Stimulated activated CD8-positive, alpha-beta memory T cell treated with anti-CD3 and anti-CD28 coated beads, Interleukin-4, amount 100 ng/mL, for 1 hour (primary cell): ENCODE measurements at places on chromosomes 2 and 18.

DNA sequence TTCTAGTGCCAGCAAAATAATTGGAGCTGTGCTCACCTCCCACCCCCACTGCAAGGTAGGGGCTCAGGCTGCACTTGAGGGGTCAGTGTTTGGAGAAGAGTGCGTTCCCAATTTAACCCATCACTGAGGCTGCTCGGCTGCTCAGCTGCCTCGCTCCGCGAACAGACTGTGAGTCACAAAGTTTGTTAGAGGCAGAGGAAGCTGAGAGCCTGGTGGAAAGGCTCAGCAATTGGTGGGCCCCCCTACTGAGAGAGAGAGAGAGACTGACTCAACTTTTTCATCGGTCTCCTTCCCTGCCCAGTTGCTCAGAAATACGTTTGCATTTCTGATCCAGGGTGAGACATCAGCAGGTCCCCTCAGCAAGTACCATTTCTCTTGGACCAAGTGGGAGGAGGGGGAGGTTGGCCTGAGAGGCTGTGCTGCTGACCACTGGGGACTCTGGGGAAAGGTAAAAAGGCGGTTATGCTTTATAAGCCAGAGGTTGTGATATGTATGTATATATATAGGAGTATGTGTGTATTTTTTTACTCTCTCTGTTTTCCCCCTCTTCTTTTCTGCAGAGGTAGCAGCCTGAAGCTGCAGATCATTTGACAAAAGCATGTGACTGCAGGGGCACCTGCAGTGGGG is 1.5 kb downstream of the EFR3B start:
- DNase-seq: no peak

- DNase-seq: no peak
Measured at GRCh38 chr2:118319271-118319684, 231.0 kb downstream of the INSIG2 start.

- DNase-seq: no peak
Measured at GRCh38 chr2:176206682-176207081, 18.2 kb downstream of the HOXD1 start.

- DNase-seq: no peak
Measured at GRCh38 chr2:101762451-101763171, 65.1 kb downstream of the MAP4K4 start.

DNA sequence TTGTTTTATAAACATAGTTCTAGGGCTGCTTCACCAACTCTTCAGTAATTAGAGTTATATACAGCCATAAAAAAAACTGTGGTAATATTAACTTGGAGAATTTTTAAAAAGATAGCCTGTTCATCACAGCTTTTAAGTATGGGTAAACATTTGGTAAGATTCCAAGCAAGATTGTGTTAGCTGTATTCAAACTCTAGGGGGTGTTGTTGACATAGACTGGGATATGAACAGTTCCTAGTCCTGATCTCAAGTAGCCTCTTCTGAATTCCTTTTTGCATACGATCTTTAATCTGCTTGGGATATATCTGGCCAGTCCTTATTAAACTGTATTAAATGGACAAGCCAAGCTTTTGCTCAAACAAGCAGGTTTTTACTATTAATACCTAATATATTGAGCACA is 13.4 kb downstream of the NOP58 start:
- DNase-seq: no peak

DNA sequence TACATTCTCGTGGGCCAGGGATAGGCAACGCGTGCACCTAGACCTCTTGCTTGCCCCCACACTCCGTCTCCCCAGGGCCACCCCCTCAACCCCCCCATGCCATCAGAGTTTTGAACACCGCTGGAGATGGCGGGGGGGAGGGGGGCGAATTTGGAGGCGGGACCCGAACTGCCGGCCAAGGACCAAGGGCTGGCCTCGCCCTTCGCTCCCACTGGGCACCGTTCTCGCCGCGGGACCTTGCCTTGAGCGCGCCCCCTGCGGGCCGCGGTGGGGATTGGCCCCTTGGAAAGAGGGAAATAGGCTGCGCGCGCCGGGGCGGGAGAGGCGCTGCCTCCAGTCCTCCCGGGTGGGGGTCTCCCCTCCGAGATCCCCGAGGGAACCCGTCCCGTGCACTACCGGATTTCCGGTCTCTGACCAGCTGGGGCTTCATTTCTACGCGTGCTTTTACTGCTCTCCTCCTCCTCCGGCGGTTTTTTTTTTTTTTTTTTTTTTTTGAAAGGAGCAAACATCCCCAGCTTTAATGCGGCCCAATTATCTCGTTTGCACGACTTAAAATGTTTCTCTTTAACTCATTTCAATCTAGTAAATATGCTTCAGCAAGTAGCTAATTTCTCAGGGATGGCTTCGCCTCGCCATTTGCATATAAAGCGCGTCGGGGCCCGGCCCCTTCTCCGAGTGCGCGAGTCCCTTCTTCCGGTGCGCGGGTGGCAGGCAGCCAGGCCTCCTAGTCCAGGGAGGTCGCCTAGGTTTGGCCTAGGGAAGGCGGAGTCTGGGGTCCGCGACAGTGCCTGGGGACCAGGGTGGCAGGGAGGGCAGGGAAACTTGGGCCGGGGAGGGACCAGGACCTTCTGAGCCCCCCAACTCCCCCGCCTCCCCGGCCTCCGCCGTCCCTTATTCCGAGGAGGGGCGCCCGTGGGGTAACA is 10.0 kb upstream of the GBX2 start:
- no peak for DNase-seq

DNA sequence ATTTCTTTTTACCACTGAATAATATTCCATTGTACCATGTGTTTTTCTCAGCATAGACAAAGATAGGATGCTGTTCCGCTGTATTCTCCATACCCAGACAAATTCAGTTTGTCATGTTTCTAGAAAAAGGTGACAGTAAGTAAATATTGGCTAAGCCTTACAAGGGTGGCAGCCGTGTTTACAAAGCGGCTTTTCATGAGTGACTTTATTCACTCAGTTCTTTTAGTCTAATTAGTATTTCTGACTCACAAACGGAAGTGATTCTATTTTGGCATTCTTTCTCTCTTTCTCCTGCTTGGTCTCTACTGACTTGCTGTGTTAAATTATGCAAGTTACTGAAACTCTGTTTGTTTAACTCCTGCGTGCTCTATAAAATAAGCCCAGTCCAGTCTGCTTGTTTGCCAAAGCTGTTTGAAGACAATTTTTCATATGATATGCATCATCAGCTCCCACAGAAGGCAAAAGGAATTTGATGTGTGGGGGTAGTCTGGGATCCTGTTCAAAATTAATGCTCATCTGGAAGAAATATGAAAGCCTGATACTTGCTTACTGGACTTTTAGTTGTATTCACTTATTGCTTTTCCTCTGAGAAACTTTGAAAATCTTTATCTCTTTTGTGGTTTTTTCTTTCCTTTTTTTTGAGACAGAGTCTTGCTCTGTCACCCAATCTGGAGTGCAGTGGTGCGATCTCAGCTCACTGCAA is 2.3 kb upstream of the PLEKHH2 start:
- DNase-seq: no peak

- no peak for DNase-seq
Measured at GRCh38 chr2:140491876-140492275, 1638.9 kb downstream of the LRP1B start.

- no peak for DNase-seq
Measured at GRCh38 chr18:36187826-36188721, 777 bp downstream of the MOCOS start.

DNA sequence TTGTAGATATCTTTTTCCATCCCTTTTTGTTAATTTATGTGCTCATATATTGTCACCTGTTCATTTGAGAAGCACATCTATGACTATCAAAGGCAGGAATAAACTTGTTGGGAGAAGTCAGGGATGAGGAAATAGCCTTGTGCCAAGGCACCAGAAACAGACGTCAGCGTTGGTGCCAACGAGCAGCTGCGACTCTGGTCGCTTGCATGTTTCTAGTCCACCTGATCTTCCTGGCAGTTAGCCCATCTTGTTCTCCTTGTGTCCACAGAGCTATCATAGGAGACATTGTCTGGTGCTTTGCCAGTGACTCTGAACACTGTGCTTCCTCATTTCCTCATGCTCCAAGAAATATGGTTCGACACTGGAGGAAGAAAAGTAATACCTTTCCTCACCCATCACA is 374.4 kb downstream of the PTPRM start:
- no peak for DNase-seq

GRCh38 chr2:71581026-71581425 is 127.7 kb downstream of the DYSF start:
- no peak for DNase-seq

DNA sequence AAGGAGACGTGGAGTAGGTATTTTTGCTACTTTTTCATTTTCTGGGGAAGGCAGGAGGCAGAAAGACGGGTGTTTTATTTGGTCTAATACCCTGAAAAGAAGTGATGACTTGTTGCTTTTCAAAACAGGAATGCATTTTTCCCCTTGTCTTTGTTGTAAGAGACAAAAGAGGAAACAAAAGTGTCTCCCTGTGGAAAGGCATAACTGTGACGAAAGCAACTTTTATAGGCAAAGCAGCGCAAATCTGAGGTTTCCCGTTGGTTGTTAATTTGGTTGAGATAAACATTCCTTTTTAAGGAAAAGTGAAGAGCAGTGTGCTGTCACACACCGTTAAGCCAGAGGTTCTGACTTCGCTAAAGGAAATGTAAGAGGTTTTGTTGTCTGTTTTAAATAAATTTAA is 3.4 kb downstream of the FZD7 start:
- DNase-seq: no peak

DNA sequence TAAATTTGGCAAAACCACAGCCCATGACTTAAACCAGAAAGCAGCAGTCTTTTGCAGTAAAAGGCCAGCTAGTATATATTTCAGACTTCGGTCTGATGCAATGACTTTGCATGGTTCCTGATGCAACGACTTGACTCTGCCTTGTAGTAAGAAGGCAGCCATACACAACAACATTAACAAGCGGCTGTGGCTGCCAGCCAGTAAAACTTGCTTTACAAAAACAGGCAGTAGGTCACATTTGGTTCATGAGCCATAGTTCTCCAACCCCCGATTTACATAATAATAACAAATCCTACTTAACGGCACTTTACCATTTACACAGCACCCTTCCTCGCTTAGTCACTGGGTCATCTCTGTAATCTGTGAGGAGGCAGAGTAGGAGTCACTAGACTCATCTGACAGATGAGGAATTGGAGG is 410.3 kb downstream of the LRATD1 start:
- no peak for DNase-seq

DNA sequence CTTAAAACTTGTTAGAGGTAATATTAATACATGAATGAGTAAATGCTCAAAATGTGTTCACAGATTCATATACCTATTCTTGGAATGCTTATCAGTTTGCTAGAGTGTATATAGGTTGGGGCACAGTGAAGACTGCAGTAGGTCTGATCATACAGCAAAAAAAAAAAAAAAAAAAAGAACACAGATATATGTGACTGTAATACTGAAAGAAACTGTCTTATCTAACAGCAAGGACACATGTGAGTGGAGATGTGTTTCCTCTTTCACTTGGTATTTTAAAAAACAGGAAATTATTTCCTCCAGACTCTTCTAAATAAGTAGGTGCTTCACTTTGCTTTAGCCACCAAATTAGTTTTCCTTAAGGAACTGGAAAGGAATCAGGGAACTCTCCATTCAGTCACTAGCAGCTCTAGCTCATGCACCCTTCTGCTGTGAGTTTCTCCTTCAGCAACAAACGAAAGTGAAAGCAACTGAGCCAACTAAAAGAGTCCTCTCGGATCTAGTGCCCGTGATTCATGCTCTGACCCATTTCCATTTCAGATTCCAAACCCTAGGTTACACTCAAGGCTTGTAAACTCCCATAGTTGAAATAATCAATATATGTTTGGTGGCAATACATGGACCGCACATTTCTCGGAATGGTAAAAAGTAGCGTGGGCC is 98.5 kb downstream of the DSEL start:
- DNase-seq: no peak

DNA sequence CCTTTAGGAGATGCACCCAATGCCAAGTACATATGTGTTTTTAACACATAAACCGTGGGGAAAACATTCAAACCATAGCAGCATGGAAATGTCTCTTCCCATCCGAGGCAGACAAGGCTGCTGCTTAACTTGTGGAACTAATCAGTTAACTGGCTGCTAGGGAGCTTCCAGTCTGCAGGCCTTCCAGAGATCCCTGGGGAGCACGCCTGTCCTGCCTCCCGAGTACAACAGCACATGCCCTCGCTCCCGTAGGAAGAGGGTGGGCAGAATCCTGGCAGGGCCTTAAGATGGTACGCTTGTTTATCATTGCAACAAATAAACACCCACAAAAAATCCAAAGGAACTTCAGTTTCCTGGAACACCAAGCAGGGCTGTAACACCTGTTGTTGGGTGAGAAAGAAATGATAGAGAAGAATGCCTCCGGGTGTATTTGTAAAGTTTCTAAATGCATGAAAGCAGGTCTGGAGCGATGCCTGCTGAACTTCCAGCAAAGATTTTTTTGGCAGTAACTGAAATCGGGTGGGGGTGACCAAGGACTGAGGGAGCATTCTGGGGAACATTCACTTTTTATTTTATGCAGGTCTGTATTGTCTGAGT is 56.2 kb downstream of the EDAR start:
- DNase-seq: no peak

DNA sequence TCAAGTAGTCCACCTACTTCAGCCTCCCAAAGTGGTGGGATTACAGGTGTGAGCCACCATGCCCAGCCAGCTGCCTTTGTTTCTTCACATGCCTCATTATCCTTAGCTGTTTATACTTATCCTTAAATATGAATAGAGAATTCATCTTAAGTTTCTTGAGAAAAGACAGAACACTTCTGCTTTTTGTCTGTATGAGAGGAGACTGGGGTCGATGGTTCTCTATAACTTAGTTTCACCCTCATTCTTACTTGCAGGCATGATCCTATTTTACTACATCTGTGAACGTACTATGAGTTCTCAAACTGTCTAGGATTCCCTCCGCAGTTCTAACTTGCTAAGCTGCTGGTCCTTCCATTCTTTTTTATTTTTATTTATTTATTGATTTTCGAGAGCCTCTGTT is 20.4 kb downstream of the PPM1B start:
- DNase-seq: no peak

- no peak for DNase-seq
Measured at GRCh38 chr2:55165626-55166025, 66.5 kb downstream of the CLHC1 start.

DNA sequence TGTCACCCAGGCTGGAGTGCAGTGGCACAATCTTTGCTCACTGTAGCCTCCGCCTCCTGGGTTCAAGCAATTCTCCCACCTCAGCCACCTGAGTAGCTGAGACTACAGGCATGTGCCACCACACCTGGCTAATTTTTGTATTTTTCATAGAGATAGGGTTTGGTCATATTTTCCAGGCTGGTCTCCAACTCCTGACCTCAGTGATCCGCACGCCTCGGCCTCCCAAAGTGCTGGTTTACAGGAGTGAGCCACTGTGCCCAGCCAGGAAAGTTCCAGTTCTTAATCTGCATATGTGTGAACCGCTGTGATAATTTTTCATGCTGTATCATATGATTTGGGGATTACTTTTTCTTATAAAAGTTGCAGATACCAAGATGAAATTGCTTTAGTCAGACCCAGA is 14.6 kb upstream of the PPP4R1 start:
- no peak for DNase-seq

- DNase-seq: no peak
Measured at GRCh38 chr2:186959486-186959885, 110.5 kb upstream of the ZSWIM2 start.

GRCh38 chr2:56130463-56131070 is 53.2 kb upstream of the CCDC85A start:
- no peak for DNase-seq
